Adrenal gland (tissue), 19 donors: ENCODE measurements at places on chromosomes 2 and 18. TPM values are rescaled to one million over a fixed set of nuclear protein-coding genes. Genes with fewer than 3 reads are reported as not detected.
A peak's percentile ranks its signal among the peaks of the same experiment; 100 is the strongest.

GRCh38 chr18:25019086-25019860 lies 332.7 kb downstream of the ZNF521 start:
- peaks cover 5% of the 10 kb centered on the region for H3K27me3 ChIP-seq
- H3K36me3 ChIP-seq = no peaks in the 10 kb centered on the region
- no peak overlapping the region for H3K4me3 ChIP-seq
- no peak overlapping the region for H3K27ac ChIP-seq
- H3K4me1 ChIP-seq = no peaks in the 10 kb centered on the region

GRCh38 chr2:232117413-232117812 lies 155.9 kb downstream of the DIS3L2 start:
- no peaks in the 10 kb centered on the region for H3K27me3 ChIP-seq
- no peak overlapping the region for H3K27ac ChIP-seq
- no peaks in the 10 kb centered on the region for H3K4me1 ChIP-seq
- no peak overlapping the region for H3K4me3 ChIP-seq

Gene WBP1
- 244 TPM for polyA plus RNA-seq

DNA sequence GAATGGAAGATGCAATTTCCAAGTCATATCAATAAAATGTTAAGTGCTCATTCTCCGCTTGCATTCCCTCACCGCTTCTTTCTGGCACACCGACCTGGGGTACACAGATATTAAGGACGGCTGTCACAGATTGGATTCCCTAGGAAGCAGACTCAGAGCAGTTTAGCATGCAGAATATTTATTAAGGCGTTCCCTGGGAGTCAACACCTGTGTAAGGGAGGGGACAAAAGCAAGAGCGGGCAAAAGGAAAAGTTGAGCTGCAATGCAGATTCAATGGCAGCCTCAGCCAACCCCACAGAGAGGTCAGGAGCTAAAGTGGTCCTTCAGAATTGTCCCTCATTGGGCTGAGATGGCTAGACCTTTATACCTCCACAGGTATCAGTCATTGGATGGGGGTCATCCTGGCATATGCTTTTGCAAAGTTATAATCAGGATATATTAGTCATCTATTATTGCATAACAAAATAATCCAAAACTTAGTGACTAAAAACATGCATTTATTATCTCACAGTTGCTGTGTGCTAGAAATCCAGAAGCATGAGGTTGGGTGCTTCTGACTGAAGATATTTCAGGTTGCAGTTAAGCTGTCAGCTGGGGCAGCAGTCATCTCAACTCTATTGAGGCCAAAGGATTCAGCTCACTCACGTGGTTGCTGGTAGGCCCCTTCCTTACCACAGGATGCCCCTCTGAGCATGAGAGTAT lies 27.0 kb upstream of the INO80D start:
- DNase-seq = no peak
- no peak overlapping the region for H3K27ac ChIP-seq
- no peaks in the 10 kb centered on the region for H3K36me3 ChIP-seq
- H3K4me1 ChIP-seq = no peaks in the 10 kb centered on the region

DNA sequence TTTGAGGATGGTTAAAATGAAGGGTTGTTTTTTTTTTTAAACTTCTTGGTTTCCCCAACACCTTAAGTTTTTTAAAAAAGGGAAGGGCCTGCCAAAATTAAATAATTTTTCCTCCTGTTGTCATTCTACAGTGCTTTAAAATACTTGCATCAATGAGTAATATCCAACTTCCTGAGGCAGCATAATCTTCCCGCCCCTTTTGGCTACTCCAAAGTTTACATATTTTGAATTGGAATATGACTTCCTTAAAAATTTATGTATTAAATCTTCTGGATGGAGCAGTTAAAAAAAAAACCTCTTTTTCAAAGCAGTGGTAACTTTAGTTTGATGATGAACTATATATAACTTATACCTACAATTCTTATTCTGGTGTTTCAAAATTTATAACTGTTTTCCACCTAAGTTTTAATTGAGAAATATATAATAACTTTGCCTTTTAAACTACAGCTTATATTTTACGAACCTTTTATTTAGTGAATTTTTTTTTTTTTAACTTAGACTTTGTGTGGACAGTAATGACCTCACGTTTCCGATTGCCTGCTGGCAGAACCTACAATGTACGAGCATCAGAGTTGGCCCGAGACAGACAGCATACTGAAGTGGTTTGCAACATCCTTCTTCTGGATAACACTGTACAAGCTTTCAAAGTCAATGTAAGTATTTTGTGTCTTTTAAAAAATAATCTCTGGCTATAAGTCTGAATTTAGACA lies 49.8 kb downstream of the PTPN4 start:
- DNase-seq = peak; percentile 24
- H3K4me1 ChIP-seq = peaks cover 18% of the 10 kb centered on the region
- H3K27ac ChIP-seq = no peak overlapping the region
- no peak overlapping the region for H3K4me3 ChIP-seq
- H3K27me3 ChIP-seq = no peaks in the 10 kb centered on the region
- no peaks in the 10 kb centered on the region for H3K36me3 ChIP-seq

DNA sequence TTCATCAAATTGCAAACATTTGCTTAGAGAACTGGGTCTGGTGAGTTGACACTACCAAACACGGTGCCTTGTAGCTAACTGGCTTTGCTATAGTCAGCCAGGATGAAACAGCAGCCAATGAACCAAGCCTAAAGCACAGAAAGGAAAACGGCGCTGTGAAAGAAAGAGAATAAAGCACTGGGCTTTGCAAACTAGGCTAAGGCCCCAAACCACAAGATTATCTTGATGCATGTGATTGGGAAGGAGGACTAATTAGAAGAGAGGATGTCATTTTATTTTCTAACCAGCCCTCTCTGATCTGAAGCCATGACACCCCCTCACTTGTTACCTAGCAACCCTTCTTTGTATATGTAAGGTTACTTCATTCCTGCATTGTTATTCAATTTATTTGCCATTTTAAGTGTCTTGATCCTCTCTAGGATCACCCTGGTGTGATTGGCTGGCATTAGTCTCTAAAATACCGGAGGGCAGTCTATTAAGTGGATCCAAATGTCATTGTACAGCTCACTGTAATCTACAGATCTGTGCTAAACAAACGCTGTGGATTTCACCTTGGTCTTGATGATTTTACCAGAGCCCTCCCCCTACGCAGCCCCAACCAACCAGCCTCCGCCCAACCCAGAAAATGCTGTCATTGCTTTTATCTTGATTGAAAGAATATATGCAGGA lies 395.4 kb upstream of the ACVR2A start:
- DNase-seq = no peak
- H3K4me1 ChIP-seq = no peaks in the 10 kb centered on the region
- H3K36me3 ChIP-seq = no peaks in the 10 kb centered on the region
- no peaks in the 10 kb centered on the region for H3K27me3 ChIP-seq
- no peak overlapping the region for H3K27ac ChIP-seq

GRCh38 chr2:226551522-226552250 lies 247.9 kb downstream of the IRS1 start:
- no peaks in the 10 kb centered on the region for H3K4me1 ChIP-seq
- DNase-seq = no peak
- H3K27ac ChIP-seq = no peak overlapping the region
- H3K4me3 ChIP-seq = no peak overlapping the region
- no peaks in the 10 kb centered on the region for H3K36me3 ChIP-seq
- no peaks in the 10 kb centered on the region for H3K27me3 ChIP-seq

Gene FOXI3
- polyA plus RNA-seq = not detected

DNA sequence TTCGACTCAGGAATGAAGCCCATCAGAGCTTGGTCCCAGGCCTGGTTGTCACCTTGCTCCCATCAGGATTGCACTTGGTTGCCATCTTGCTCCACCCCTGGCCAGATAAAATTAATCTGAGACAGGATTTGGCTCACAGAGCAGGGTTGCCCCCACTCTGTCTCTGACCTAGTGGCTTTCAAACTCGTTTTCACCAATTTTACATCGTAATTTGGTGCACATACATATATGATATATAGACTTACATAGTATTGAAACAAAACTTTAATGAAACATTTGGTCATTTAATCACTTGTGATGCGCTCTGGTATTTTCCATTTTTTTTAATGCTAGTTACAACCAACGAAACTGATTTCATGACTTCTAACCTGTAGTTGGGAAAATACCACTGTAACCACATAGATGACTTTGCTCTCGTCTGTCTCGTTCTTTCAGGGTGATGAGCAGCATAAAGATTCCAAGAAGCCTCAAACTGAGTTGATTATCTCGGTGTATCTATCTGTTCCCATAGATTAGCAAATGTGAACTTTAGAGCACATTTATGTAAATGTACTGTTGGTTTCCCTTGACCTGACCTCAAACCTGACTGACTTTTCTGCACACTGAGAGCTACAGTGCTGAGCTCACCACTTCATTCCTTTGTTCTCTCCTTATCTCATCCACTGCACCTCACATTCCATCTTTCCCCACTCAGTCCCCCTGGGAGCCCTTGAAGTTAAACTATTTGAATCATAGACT lies 30.5 kb upstream of the PLB1 start:
- H3K27me3 ChIP-seq = no peaks in the 10 kb centered on the region
- H3K36me3 ChIP-seq = no peaks in the 10 kb centered on the region
- no peak overlapping the region for H3K4me3 ChIP-seq
- no peaks in the 10 kb centered on the region for H3K4me1 ChIP-seq
- no peak for DNase-seq

DNA sequence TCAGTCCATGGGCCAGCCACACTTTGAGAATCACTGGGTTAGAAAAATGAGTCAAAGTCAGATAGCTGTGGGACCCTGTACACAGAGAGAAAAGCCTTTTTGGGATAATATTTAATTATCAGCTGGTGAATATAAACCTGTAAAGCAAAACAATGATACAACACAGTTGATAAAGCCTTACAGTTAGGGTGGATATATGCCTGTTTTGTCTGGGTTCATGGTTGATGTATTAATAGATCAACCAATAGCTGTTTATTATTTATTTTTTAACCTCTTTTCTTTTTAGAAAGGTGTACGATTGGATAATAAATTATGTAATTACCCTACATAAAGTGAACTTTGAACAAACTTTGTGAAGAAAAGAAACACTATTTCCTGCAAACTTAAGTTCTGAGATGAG lies 145.6 kb downstream of the TDRD15 start:
- no peak overlapping the region for H3K27ac ChIP-seq
- DNase-seq = no peak
- H3K27me3 ChIP-seq = no peaks in the 10 kb centered on the region
- H3K36me3 ChIP-seq = no peaks in the 10 kb centered on the region

Gene EHBP1
- polyA plus RNA-seq = 18.5 TPM

Gene PROKR1
- 0.53 TPM for polyA plus RNA-seq

DNA sequence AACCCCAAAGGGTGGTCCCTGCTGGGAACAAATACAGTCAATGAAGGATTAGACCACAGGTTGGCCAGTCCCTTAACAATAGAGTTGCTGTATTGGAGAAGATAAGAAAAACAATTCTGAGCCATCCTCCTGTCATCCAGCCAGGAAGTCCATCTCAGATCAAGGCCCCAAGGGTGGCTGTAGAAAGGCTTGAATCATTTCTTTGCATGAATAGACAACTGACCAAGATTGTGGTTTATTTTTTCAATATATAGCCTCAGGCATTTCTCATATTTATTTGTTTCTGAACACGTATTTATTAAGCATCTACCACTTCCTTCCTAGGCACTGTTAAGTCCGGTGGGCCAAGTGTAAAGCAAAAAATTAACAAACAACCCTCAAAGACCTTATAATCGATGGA lies 274.4 kb upstream of the SLC14A2 start:
- H3K27me3 ChIP-seq = no peaks in the 10 kb centered on the region
- H3K27ac ChIP-seq = no peak overlapping the region
- no peak overlapping the region for H3K4me3 ChIP-seq
- no peaks in the 10 kb centered on the region for H3K36me3 ChIP-seq

Gene AOX1
- 127 TPM for polyA plus RNA-seq

Gene CD8B2
- polyA plus RNA-seq = not detected

- no peaks in the 10 kb centered on the region for H3K36me3 ChIP-seq
- H3K27me3 ChIP-seq = no peaks in the 10 kb centered on the region
- DNase-seq = no peak
Measured at GRCh38 chr2:101732199-101732598, 34.7 kb downstream of the MAP4K4 start.

Gene DNAJC5G
- polyA plus RNA-seq = not detected

DNA sequence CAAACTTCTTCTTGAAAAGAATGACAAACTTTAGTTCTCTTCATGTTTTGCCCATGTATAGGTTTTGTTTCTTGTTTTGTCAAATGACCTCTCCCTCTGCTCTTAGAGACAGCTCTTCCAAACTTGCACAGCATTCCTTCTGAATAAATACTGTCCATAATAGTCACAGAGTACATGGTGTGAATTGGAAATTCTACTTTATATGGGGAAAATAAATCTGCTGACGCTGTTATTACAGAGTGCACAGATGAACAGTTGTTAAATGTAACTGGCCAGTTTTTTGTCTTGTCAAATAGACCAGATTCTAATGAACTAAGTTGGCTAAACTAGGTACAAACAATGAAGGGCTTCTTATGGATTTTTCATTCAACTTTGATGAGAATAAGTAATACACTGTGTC lies 115.8 kb upstream of the DTNA start:
- H3K4me1 ChIP-seq = peaks cover 7% of the 10 kb centered on the region
- no peak overlapping the region for H3K27ac ChIP-seq
- no peaks in the 10 kb centered on the region for H3K36me3 ChIP-seq
- no peaks in the 10 kb centered on the region for H3K27me3 ChIP-seq
- no peak for DNase-seq

DNA sequence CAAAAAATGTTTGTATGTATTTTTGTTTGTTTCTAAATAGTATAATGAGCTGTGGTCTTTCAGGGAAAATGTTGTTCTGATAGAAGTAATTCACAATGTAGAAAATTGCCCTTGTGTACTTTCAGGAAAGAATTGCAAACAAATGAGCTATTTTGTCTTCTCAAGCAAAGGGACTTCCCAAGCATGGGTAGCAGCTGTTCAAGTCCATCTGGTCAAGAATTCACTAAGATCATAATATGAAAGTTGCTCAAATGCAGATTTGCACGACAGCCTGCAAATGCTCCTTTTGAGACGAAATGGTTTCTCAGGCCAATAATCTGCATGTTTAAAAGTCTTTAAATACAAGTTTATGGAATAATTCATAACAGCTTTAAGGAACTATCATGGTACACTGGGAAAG lies 51.9 kb upstream of the HNMT start:
- H3K27me3 ChIP-seq = no peaks in the 10 kb centered on the region
- H3K4me1 ChIP-seq = no peaks in the 10 kb centered on the region
- no peaks in the 10 kb centered on the region for H3K36me3 ChIP-seq
- no peak overlapping the region for H3K27ac ChIP-seq
- H3K4me3 ChIP-seq = no peak overlapping the region

Gene SERPINB10
- polyA plus RNA-seq = not detected

GRCh38 chr2:20304411-20304810 lies 46.2 kb downstream of the PUM2 start:
- no peaks in the 10 kb centered on the region for H3K4me1 ChIP-seq
- H3K27me3 ChIP-seq = no peaks in the 10 kb centered on the region
- no peak overlapping the region for H3K4me3 ChIP-seq
- no peak for DNase-seq
- H3K27ac ChIP-seq = no peak overlapping the region
- no peaks in the 10 kb centered on the region for H3K36me3 ChIP-seq

GRCh38 chr2:231190531-231191197 lies 7.8 kb upstream of the ARMC9 start:
- peaks cover 40% of the 10 kb centered on the region for H3K4me1 ChIP-seq
- H3K4me3 ChIP-seq = peak overlapping the region; percentile 13
- H3K27ac ChIP-seq = peak overlapping the region; percentile 96
- H3K27me3 ChIP-seq = no peaks in the 10 kb centered on the region
